ENCODE measurements at places on chromosomes 2 and 18.

DNA sequence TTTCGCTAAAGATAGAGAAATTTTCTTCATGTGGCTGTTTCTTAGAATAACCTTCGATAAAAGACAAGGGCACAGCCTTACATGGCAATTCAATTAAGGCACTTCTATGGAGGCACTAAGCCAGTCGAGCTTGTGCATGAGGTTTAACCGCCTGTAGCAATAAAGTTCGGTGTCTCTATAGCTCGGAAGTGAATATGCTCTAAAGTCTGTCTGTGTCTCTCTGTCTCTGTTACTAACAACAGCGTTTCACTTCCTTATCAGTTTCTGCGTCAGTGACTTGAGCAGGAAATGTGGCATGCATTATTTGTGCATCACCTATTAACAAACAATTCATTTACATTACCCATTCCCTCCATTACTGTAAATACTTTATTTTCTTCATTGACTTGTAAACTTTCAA, 365.1 kb upstream of the NETO1 start:
- no peak for DNase-seq

GRCh38 chr18:73535189-73535588, 612.4 kb downstream of the FBXO15 start:
- DNase-seq: no peak

DNA sequence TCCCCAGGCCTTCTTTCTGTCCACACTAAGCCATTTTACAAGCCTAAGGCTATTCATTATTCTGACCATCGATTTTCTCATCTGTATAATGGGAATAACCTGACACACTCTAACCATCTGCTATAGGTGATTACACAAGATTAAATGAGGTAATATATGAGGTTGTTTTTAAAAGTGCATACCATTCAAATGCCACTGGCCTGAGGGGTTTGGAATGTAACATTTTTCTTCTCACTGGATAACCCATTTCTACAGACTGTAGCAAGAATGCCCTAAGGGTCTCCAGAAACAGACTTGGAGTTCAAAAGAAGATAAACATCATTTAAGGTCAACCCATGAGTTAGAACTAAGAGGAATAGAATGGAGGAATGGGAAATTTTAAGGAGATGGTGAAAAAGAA, 111.7 kb upstream of the SETBP1 start:
- DNase-seq: no peak

- DNase-seq: no peak
These were observed 5.9 kb upstream of the LGALSL start for GRCh38 chr2:64448041-64448426.

- no peak for DNase-seq
These were observed 44.3 kb downstream of the RBM43 start for GRCh38 chr2:151217343-151217742.

DNA sequence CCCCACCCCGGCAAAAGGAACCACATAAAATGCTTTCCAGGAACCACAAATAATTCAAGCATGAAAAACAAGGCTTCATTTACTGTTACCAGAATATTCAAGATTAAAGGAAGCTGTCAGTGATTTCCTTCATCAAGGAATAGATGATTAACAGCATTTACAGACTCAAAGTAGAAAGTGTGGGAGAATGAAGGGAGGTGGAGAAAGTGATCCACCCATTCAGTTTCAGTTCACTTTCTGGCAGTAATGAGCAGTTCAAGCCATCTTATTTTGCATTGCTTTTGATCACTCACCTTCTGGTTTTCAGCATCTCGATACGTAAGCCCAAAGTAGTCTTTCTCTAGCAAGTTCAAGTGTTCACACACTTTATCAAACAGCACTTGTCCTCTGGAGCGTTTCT, 99.0 kb downstream of the EPB41L3 start:
- no peak for DNase-seq

- no peak for DNase-seq
These were observed 51.8 kb downstream of the STK25 start for GRCh38 chr2:241456546-241456945.

DNA sequence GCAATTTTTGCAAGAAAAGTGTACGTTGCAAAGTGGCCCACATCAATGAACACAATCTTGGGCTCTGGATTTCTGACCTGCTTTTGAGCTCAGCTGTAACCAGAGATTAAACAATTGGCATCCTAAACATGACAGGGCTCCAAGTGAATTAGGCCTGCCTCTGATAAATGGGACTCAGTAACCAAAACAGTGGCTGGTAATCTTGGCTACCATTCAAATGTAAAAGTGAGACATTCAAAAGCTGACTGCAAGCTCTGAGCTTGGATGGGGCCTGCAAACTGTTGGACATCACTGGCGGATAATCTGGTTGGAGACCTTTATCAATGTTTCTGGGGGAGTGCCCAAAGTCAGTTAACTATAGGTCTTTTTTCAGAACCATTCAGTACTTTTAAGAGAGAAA, 160.7 kb downstream of the RAB3GAP1 start:
- DNase-seq: no peak

GRCh38 chr2:10911291-10912075, at the start of gene KCNF1:
Gene KCNF1 (plus strand): TSS chr2:10911934. CDS start chr2:10912427, 493 bp downstream.
- DNase-seq: no peak

- DNase-seq: no peak
These were observed 34.0 kb downstream of the PIGN start for GRCh38 chr18:62152844-62153243.

DNA sequence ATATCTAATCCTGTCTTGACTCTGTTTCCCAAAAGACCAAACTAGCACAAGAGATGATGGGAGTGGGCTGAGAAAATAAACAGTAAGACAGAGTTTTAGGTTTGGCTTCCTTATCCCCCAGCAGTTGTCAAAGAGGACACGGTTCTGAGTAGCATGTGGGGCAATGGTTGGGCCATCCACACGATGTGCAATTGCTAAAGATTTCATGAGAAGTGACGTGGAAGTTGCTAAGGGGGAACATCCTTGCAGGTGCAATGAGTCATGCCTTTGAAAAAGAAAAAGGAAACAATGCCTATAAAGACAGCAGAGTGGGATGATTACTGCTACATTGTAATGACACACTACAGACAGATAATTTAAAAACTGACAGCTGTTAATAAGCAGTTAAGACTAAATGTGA, 1395.8 kb downstream of the LRP1B start:
- DNase-seq: no peak

All from cortex of kidney (tissue), 1 donor.